Osteoblast (primary cell): ENCODE measurements at places on chromosomes 13 and 19. TPM values are rescaled to one million over a fixed set of nuclear protein-coding genes. Genes with fewer than 3 reads are reported as not detected.

Gene GTF3A
- 111 and 115 TPM in 2 replicates for total RNA-seq

Gene MIA
- 0.72 TPM in 1 of 2 replicates, not detected in the other for total RNA-seq

Gene CAMSAP3
- total RNA-seq, result not detected in 2 replicates

Gene FCHO1
- 0.72 TPM in 1 of 2 replicates, not detected in the other for total RNA-seq

Gene MPND
- total RNA-seq, result 6.8 and 6.9 TPM in 2 replicates

Gene FSD1
- 0.29 and 1.1 TPM in 2 replicates for total RNA-seq

Gene VMAC
- 12.3 and 12.7 TPM in 2 replicates for total RNA-seq

Gene SOX1
- not detected in 2 replicates for total RNA-seq

Gene EID2B
- 4.7 and 5.1 TPM in 2 replicates for total RNA-seq

Gene CD70
- total RNA-seq, result 0.29 TPM in 1 of 2 replicates, not detected in the other

Gene CDX2
- not detected in 2 replicates for total RNA-seq

DNA sequence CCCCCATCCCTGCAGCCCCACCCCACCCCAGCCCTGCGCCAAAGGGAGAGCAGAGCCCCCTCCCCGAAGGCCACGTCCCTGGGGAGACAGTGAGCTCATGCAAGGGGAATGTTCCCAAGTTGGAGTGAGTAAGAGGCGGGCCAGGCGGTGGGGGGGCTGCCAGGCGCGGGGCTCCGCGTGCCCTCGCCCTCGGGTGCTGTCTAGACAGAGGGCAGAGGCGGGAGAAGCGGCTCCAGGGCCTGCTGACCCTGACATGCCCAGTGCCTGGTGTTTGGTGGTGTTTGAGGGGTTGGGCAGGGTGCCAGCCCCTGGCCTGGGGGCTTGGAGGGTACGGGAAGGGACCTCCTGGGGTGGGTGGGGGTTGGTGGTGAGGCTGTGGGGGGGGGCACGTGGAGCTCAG is 1.0 kb downstream of the FSTL3 start:
- DNase-seq, result peak; percentile 99

DNA sequence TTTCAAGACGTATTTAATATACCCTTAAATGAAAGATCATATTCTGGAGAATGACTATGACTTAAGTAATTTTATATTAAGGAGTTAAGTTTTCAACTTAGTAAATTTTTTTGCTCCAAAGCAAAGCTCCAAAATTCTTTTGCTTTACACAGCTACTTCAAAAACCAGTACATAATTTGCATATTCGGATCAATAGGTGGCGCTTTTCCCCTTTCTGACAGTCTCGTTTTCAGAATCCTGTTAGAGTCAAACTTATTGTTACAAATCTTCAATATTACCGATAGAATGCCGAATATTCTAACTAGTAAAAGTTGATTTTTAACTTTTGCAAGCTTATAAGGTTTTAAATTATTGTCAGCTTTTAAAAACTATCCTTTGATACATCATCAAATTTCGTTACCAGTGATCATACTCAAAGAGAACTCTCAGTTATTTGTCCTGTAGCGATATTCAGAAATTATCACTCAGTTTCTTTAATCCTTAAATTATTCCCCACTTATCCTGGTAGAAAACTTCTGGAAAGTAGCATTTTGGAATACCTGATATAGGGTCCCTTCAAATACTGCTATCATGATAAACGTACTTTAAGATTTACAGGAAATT is 852.7 kb upstream of the KLHL1 start:
- peak; percentile 48 for DNase-seq

GRCh38 chr13:65763811-65764210 is 1466.3 kb downstream of the PCDH9 start:
- no peak for DNase-seq

GRCh38 chr13:22218797-22219196 is 547.9 kb downstream of the FGF9 start:
- DNase-seq, result no peak

GRCh38 chr19:19207637-19208572 is 3.9 kb upstream of the NCAN start:
- peak; percentile 57 for DNase-seq

GRCh38 chr13:109422161-109422560 is 364.2 kb downstream of the IRS2 start:
- DNase-seq, result no peak

- no peak for DNase-seq
Observed at GRCh38 chr13:39498471-39499114, 104.4 kb downstream of the LHFPL6 start.

GRCh38 chr13:113098162-113098732 is 7.3 kb upstream of the F7 start:
- no peak for DNase-seq

DNA sequence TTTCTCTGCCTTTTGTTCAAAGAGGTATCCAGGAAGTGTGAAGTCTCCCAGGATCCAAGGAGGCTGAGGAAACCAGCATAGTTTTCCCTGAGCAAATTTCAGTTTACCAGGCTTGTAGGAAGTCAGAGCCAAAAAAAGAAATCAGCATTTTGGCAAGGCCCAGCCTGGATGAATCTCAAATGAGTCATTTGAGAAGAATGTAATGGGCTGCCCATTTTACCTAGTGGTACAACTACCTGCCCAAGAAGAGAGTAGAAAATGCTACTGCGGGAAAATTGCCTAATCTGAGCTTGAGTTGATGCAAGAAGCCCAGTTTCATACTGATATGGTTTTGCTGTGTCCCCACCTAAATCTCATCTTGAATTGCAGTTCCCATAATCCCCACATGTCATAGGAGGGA is 284.1 kb upstream of the ZNF507 start:
- no peak for DNase-seq

DNA sequence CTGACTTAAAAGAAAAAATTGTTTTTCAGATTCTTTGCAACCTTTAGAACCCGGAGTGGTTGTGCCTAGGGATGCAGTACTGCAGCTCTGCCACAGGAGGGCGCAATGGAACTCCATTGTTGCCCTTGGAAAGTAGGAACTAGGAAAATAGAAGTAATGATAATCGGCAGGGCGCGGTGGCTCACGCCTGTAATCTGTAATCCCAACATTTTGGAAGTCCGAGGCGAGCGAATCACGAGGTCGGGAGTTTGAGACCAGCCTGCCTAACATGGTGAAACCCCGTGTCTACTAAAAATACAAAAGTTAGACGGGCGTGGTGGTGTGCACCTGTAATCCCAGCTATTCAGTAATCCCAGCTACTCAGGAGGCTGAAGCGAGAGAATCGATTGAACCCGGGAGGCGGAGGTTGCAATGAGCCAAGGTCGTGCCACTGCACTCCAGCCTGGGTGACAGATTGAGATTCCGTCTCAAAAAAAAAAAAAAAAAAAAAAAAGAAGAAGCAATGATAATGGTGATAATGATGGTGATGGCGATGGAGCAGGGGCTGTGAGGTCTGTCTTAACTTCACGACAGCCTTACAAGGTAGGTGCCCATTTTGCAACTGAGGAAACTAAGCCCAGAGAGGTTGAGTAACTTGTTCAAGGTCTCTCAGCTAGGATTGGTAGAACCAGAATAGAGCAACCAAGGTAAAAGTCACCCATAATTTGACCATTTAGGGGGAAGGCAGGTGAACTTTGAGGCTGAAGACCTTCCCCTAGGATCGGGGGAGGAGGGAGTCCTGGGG is 5.5 kb upstream of the ADAMTS10 start:
- DNase-seq, result peak; percentile 93

- DNase-seq, result no peak
Observed at GRCh38 chr13:79740991-79741390, 260.0 kb downstream of the NDFIP2 start.

DNA sequence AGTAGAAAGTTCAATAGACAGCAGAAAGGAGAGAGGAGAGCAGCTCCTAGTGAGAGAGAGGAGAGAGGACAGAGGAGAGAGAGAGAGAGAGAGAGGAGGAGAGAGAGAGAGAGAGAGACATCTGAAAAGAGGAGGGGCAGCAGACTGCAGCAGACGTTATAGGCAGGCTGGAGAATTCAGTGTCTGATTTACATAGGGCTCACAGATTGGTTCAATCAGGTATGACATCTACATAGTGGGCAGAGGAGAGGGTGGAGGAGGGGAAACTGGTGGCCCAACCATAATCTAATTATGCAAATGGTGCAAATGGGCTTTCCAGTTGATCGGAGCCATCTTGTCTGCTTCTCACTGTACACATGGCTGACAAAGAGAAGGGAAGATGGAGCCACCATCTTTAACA is 221.3 kb upstream of the TRPC4 start:
- no peak for DNase-seq

DNA sequence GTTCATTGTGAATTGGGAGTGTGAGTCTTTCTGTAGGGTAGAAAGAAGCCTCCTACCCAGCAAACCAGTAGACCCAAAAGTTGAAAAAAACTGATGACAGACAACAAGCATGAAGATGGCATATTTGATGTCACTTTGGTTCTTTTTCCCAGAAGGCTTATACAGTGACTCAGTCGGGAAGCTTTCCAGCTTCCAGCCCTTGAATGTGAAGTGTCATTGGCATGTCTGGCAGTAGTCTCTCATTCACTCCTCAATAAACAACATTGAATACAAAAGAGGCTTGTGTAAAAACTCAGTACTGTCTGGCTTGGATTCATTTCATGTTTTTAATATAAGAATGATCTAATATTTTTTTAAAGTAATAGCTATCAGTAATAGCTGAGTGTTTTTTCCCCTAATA is 68.7 kb downstream of the IPO5 start:
- DNase-seq, result peak; percentile 50

GRCh38 chr13:111177081-111177711 is 62.1 kb downstream of the ARHGEF7 start:
- DNase-seq, result no peak

DNA sequence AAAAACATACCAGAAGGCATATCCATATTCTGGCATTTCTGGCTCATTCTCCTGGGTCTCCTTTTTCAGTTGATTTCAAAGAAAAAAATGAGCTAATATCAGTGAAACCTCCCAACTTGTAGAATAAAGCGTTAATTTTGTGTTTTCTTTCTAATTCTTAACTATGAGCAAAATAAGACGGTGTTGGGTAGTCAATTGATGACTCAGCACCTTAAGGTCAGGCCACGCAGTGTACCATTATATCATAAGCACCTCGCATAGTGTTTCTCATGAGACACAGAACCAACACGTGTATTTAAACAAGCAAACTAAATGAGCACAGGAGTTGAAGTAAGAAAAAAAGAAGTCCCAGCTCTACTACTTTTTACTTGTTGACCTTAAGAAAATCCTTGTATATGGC is 174.9 kb downstream of the OXGR1 start:
- no peak for DNase-seq

DNA sequence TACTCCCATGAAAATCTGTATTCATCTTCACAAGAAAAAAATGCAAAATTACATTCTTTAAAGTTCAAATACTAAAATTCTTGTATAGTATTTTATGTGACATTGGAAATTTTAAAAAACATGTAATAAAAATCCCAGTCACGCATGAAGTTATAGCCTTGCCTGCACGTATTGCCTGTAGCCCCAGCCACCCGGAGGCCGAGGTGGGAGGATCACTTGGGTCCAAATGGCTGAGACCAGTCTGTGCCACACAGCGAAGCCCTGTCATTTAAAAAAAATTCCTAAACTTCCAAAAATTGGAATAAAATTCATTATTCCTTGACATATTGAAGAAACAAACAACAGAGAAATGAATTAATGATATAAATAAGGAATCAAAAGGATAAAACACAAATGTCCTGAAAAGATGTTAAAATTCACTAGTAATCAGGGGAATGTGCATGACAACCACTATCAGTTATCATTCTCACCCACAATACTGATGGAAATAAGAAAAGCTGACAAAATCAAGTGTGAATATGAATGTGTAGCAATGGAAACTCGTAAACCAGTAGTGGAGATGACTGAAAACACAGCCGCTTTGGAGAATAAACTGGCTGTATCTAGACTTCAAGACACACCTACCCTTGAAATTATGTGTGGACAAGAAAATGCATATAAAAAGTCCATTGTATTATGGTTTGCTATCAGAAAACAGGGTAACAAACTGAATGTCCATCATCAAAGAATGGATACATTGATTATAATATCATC is 7.5 kb downstream of the CARD8 start:
- DNase-seq, result no peak
